Bladder microvascular endothelial cell (primary cell): ENCODE measurements at places on chromosomes 7 and 10. TPM values are rescaled to one million over a fixed set of nuclear protein-coding genes. Genes with fewer than 3 reads are reported as not detected.

The OPN1SW gene
- 1.1 TPM in 1 of 2 replicates, not detected in the other for total RNA-seq

The FAM241B gene
- 0.88 TPM in 1 of 2 replicates, not detected in the other for total RNA-seq

The NPC1L1 gene
- under 0.01 TPM in 1 of 2 replicates, not detected in the other for total RNA-seq

The NT5C3A gene
- total RNA-seq: 16.2 and 19.9 TPM in 2 replicates

The AQP1 gene
- total RNA-seq: 2.1 and 12.5 TPM in 2 replicates

The TMEM184A gene
- 0.13 TPM in 1 of 2 replicates, not detected in the other for total RNA-seq

The SPDYE5 gene
- total RNA-seq: not detected in 2 replicates

The TAS2R41 gene
- total RNA-seq: not detected in 2 replicates

The TRIM50 gene
- total RNA-seq: not detected in 2 replicates

The CDHR3 gene
- total RNA-seq: 0.81 and 1.2 TPM in 2 replicates

The FBXL13 gene
- total RNA-seq: 0.32 and 0.76 TPM in 2 replicates

The UTF1 gene
- not detected in 2 replicates for total RNA-seq

The SNX10 gene
- total RNA-seq: 2.4 and 6.2 TPM in 2 replicates

The MYH16 gene
- total RNA-seq: 0.13 and 0.16 TPM in 2 replicates

The EPHA1 gene
- total RNA-seq: not detected in 2 replicates

The PRKAR1B gene
- 33.2 and 63.3 TPM in 2 replicates for total RNA-seq

The RRP12 gene
- 8.4 and 19.6 TPM in 2 replicates for total RNA-seq

The CHAT gene
- not detected in 2 replicates for total RNA-seq

The DNAJC12 gene
- 0.65 and 3.9 TPM in 2 replicates for total RNA-seq

The NEURL1 gene
- under 0.01 and 0.06 TPM in 2 replicates for total RNA-seq

The WIPF3 gene
- total RNA-seq: 0.25 TPM in 1 of 2 replicates, not detected in the other

The OPN4 gene
- not detected in 2 replicates for total RNA-seq

The UCN3 gene
- total RNA-seq: not detected in 2 replicates

The C10orf62 gene
- 0.06 TPM in 1 of 2 replicates, not detected in the other for total RNA-seq

The SYT15 gene
- 0.32 and 0.44 TPM in 2 replicates for total RNA-seq

The RASA4 gene
- 18.0 and 76.0 TPM in 2 replicates for total RNA-seq

The TRPV5 gene
- total RNA-seq: not detected in 2 replicates

The HTR5A gene
- not detected in 2 replicates for total RNA-seq

The DKK1 gene
- total RNA-seq: 10.2 and 21.4 TPM in 2 replicates

The CD36 gene
- 2.8 and 288 TPM in 2 replicates for total RNA-seq

The CRPPA gene
- total RNA-seq: 0.97 and 2.1 TPM in 2 replicates

The COL17A1 gene
- 0.49 and 0.88 TPM in 2 replicates for total RNA-seq

The GNG11 gene
- total RNA-seq: 235 and 256 TPM in 2 replicates

The ZFAND4 gene
- 2.3 and 4.8 TPM in 2 replicates for total RNA-seq

The PPP1R3A gene
- not detected in 2 replicates for total RNA-seq

The NACAD gene
- 0.32 and 2.0 TPM in 2 replicates for total RNA-seq

The MSMB gene
- total RNA-seq: not detected in 2 replicates

The USP54 gene
- 6.5 and 15.8 TPM in 2 replicates for total RNA-seq

The DNAJB6 gene
- total RNA-seq: 95.7 and 150 TPM in 2 replicates

The NUTM2E gene
- under 0.01 TPM in 1 of 2 replicates, not detected in the other for total RNA-seq

The FKBP6 gene
- total RNA-seq: not detected in 2 replicates

The ACTL6B gene
- not detected in 2 replicates for total RNA-seq

The WNT16 gene
- not detected in 2 replicates for total RNA-seq

The ECHDC3 gene
- 2.1 and 8.7 TPM in 2 replicates for total RNA-seq

The AKR1C1 gene
- 0.65 and 14.5 TPM in 2 replicates for total RNA-seq

The MKLN1 gene
- total RNA-seq: 11.3 and 48.3 TPM in 2 replicates

The NYAP1 gene
- total RNA-seq: 2.5 and 2.6 TPM in 2 replicates

The CARD11 gene
- 0.32 and 6.5 TPM in 2 replicates for total RNA-seq

The ANLN gene
- total RNA-seq: 32.3 and 41.1 TPM in 2 replicates

The CCZ1 gene
- total RNA-seq: 33.8 and 48.6 TPM in 2 replicates

The SAMD9 gene
- total RNA-seq: 13.0 and 17.2 TPM in 2 replicates

The NODAL gene
- total RNA-seq: not detected in 2 replicates

The SAMD9L gene
- total RNA-seq: 20.4 and 26.6 TPM in 2 replicates

The MINDY4 gene
- 2.4 and 2.6 TPM in 2 replicates for total RNA-seq
